CD4-positive, alpha-beta T cell treated with Interleukin-6 for 4 hours (primary cell): ENCODE measurements at places on chromosomes 4 and X.
A peak's percentile ranks its signal among the peaks of the same experiment; 100 is the strongest.

DNA sequence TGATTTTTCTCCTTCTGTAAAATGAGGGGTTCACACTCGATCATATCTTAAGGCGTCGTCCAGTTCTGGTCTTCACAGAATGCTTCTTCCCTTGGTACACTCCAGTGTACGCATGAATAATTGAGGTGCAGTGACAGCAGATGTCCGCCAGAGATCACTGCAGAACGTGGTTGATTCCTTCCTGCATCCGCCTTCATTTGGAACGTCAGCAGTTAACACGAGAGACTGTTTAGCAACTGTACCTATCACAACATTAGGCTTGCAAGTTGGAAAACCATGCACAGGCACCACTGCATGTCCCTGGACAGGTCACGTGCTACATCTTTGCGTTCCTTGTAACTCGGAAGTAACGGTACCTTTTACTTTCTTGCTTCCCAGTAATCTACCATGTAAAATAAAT lies 66.0 kb upstream of the GEMIN8 start:
- peak; percentile 29 for DNase-seq

DNA sequence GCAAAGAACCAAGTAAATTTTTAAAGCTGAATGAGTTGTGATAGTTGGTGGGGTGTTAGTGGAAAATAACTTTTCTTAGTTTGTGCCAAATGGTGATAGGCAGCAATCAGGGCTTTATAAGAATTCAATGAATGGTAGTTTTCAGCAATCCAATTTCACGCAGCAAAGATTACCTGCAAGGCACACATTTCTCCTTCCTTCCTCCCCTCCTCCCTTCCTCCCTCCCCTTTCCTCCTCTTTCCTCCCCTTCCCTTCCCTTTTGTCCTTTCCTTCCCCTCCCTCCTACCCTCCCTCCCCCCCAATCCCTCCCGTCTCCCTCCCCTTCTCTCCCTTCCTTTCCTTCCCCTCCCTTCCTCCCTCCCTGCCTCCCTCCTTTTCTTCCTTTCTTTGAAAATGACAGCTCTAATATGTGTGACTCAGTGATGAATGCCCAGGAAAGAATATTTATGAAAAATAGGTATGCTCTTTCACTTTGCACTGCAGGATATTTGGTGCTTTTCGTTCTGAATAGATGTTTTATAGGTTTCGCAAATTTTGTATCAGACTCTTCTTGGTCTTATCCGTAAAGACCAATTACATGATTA lies 168.1 kb downstream of the BMPR1B start:
- no peak for DNase-seq

DNA sequence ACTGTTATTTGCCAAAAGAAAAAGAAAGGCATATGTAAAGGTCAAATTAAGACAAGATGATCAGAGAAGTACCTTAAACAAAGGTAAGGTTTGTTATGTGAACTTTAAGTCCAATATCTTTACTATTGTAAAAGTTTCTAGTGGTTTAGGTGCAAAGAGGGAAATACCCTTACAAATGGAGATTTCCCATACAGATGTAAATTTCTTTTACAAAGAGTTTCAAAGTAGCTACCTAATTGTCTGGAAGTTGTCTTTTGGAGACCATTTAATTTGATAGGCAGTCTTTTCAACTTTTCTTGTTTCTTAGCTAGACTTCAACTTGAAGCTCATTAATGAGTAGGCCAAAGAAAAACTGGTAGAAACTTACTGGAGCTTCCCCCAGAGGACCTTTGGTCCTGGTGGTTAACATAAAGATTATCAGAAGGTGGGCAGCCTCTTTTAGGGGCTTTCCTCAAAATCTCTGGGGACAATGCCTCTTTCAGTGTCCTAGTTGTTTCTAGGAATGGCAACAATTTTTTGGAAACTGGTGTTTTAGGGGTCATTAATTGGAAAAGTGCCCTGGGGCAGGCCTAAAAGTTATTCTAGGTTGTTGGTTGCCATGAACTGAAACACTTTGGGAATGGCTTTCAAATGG lies 297.3 kb downstream of the GUCY2F start:
- no peak for DNase-seq

- DNase-seq: no peak
Measured at GRCh38 chr4:158936238-158936637, 166.6 kb upstream of the RAPGEF2 start.

DNA sequence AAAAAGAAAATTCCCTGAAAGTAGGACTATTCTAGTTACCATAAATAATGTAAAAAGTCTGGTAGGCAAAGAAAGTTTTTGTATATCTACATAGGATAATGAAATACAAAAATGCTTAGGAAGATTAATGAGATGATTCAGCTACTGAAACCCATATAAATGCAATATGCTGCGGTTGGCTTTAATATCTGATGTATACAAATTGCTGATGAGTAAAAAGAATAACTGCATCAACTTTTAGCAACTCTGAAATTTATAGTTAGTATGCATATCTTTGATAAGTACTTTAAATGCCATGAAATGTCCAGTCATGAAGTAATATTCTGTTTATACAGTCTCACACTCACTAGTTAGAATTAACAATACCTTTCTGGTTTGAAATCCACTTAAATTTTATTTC lies 404.8 kb downstream of the TLL1 start:
- DNase-seq: no peak

DNA sequence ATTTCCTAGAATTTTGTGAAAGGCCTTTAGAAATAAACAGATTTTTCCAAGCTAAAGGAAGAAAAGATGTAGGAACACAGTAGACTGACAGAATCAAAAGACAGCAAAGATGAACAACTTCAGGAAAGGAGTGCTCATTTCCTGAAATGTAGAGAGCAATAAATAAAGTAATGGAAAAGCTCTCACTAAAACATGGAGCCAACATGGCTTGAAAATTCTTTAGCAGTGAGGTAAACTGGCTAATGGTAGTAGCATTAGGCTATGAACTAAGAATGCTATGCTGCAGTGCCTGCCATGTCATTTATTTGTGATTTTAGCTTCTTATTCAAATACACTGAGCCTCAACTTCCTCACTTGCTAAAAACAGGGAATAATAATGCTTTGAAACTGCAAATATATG lies 108.7 kb downstream of the IQCM start:
- no peak for DNase-seq

DNA sequence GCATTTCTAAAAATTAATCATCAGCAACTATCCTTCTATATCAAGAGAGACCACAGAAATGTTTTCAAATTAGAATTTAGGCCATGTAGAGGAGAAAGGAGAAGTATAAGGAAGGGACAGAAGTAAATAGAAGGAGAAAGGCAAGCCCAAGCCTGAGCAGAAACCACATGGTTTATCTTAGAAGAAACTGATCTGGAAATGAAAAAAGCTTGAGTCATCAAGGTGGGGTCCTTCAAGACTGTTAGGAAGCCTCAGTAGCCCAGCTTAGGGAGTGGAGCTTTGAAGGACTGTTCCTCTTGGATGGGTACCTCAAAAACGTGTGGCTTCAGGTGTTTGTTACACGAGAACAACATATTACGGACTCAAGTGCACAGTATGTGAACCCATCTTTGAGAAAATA lies 4.5 kb downstream of the BMX start:
- no peak for DNase-seq

- no peak for DNase-seq
Measured at GRCh38 chrX:12292996-12293765, 154.9 kb downstream of the FRMPD4 start.

- DNase-seq: no peak
Measured at GRCh38 chrX:134949271-134949670, 41.5 kb upstream of the SMIM10 start.

- peak; percentile 7 for DNase-seq
Measured at GRCh38 chr4:15779306-15779705, 1.2 kb downstream of the CD38 start.

DNA sequence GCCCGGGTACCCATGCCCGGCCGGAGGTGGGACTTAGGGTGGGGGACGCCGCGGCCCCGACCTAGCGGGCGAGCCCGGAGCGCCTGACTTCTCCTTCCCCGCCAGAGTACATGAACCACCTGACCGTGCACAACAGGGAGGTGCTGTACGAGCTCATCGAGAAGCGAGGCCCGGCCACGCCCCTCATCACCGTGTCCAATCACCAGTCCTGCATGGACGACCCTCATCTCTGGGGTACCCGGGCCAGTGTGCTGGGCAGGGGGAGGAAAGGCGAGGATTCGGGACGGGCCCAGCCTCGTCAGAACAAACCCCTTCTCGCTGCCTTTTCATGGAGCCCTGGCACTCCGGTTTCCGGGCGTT lies 622 bp downstream of the TAFAZZIN start:
- peak; percentile 67 for DNase-seq

GRCh38 chrX:19152762-19153161 lies 30.5 kb upstream of the ADGRG2 start:
- no peak for DNase-seq

GRCh38 chr4:182711211-182711610 lies 206.0 kb downstream of the DCTD start:
- DNase-seq: no peak

DNA sequence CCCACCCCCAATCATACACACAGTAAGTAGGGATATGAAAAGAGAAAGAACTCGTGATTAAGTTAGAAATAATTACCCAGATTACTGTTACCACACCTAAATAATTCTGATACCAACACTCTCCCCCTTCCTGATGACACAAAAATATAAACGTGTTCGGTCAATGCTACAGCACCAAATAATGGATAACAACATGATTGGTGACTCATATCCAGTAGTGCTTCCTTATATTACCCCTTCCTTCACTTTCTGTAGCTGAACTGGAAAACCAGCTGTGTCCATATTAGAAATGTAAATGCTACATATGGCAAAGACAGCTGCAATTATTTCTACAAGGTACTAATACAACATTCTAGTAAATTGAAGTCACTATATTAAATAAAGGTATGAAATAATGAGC lies 20.8 kb downstream of the EIF4E start:
- DNase-seq: no peak
